Astrocyte (in vitro differentiated cells and primary cell): ENCODE measurements at places on chromosomes 16 and 17. TPM values are rescaled to one million over a fixed set of nuclear protein-coding genes. Genes with fewer than 3 reads are reported as not detected.

DNA sequence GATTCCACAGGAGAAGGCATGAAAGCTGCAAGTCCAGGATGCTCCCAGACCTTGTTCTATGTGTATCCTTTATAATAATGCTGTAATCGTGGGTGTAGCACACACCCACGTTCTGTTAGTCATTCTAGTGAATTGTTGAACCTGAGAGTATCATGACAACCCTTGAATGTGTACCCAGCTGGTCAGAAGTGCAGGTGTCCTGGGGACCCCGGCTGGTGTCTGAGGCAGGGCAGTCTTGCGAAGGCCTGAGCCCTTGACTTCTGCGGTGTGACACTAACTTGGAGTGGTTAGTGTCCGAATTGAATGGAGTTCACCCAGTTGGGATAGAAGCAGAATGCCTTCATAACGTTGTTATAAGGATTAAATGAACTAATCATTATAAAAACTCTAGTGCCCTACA is 218.0 kb upstream of the TNRC6C start:
- DNase-seq, result no peak
- H3K27ac ChIP-seq, result no peak overlapping the region
- no peak overlapping the region for H3K4me3 ChIP-seq
- no peaks in the 10 kb centered on the region for H3K4me1 ChIP-seq
- peaks cover 12% of the 10 kb centered on the region for H3K27me3 ChIP-seq

DNA sequence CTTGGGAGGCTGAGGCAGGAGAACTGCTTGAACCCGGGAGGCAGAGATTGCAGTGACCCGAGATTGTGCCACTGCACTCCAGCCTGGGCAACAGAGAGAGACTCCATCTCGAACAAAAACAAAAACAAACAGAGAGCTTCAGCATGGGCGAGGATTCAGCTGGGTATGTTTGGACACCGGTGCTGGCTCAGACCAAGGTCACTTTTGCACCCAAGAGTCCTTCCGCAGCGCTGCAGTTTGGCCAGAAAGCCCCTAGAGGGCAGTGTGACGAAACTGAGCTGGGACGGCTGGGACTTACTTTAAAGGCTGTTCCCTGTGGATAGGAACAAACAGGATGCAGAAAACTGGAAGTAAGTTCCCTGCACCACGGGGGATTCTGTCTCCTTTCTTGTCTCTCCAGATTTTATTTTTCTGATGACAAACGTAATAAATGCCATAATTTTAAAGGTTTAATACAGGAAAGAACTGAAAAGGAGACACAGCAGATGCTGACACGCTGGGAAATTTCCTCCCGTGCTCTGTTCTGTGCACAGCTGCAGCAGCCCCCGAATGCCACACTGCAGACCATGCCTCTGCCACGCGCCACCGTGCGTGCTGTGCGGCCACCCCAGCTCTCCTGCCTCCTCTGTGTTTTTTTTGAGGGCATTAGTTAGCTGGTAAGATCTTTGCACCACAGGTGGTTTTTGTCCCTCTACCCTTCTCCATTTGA is 25.2 kb upstream of the USP36 start:
- H3K4me1 ChIP-seq, result peaks cover 34% of the 10 kb centered on the region
- H3K4me3 ChIP-seq, result no peak overlapping the region
- peak; percentile 25 for DNase-seq
- no peaks in the 10 kb centered on the region for H3K27me3 ChIP-seq
- no peak overlapping the region for H3K27ac ChIP-seq

GRCh38 chr16:78098595-78099270 is 721 bp upstream of the WWOX start:
- no peak for DNase-seq
- H3K27me3 ChIP-seq, result peaks cover 3% of the 10 kb centered on the region

DNA sequence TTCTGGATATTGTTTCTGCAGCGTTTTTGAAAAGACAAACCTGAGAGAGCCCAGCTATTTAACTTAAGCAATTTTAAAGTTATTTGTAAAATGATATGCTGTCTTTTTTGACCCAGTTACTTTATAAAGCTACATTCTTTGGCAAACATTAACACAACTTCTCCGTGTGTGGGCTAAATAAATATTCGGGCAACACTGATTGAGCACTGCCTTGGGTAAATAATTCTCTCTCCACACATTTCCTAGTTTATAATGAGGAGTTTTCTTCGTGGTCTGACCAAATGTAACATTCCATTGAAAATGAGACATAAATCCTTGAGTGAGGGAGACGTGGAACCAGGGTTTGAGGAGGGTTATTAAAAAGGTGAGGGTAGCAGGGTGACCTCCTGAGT is 142.8 kb downstream of the WWOX start:
- H3K27me3 ChIP-seq, result no peaks in the 10 kb centered on the region
- DNase-seq, result no peak
- no peaks in the 10 kb centered on the region for H3K4me1 ChIP-seq

- no peak overlapping the region for H3K4me3 ChIP-seq
- no peak for DNase-seq
- peaks cover 2% of the 10 kb centered on the region for H3K27me3 ChIP-seq
Measured at GRCh38 chr16:85316321-85316919, 204.1 kb upstream of the CIBAR2 start.

GRCh38 chr17:38875477-38876075 is 5.7 kb downstream of the LASP1 start:
- H3K27ac ChIP-seq, result peak overlapping the region; percentile 1
- H3K36me3 ChIP-seq, result peaks cover 21% of the 10 kb centered on the region
- no peak overlapping the region for H3K4me3 ChIP-seq
- peaks cover 74% of the 10 kb centered on the region for H3K4me1 ChIP-seq
- no peak for DNase-seq
- H3K27me3 ChIP-seq, result no peaks in the 10 kb centered on the region

DNA sequence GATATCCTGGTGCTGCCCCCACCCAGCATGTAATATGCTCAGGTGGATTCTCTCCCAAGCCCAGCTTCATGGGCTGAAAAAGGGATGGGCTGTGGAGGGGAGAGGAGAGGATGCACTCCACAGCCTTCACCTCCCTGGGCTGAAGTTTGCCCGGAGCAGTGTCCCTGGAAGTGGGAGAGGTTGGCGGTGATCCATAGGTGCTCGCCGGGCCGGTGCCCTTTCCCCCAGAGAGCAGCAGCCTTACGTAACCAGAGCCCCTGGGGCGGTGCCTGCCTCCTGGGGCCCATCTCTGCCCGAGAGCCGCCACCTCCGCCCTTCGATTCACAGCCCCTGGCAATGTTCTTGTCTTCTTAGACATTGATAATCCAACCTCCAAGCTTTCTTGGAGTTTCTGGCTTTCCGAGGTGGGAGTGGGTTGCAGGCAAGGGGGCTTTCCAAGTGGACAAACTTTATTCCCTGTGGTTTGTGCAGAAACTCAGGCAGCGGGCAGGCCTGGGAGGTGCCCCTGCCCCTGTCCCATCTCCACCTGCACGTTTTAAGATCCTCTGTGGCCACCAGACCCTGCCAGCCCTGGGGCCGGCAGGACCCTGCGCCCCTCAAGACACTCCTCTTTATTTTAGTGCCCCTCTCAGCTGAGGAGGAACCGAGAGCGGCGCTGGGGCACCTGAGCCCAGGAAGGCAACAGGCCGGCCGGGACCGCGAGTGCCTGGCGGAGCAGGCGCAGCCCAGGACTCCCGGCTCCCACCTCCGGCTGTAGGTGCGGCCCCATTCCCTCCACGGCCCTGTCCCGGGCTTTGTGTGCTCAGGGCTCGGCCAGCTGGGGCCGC is 3.1 kb upstream of the WDR90 start:
- H3K27ac ChIP-seq, result no peak overlapping the region
- no peak for DNase-seq
- no peaks in the 10 kb centered on the region for H3K27me3 ChIP-seq
- H3K4me1 ChIP-seq, result peaks cover 17% of the 10 kb centered on the region
- no peak overlapping the region for H3K4me3 ChIP-seq

GRCh38 chr16:87821376-87822107 is 47.8 kb downstream of the SLC7A5 start:
- H3K27ac ChIP-seq, result no peak overlapping the region
- no peak for DNase-seq
- no peaks in the 10 kb centered on the region for H3K36me3 ChIP-seq
- peaks cover 5% of the 10 kb centered on the region for H3K27me3 ChIP-seq

DNA sequence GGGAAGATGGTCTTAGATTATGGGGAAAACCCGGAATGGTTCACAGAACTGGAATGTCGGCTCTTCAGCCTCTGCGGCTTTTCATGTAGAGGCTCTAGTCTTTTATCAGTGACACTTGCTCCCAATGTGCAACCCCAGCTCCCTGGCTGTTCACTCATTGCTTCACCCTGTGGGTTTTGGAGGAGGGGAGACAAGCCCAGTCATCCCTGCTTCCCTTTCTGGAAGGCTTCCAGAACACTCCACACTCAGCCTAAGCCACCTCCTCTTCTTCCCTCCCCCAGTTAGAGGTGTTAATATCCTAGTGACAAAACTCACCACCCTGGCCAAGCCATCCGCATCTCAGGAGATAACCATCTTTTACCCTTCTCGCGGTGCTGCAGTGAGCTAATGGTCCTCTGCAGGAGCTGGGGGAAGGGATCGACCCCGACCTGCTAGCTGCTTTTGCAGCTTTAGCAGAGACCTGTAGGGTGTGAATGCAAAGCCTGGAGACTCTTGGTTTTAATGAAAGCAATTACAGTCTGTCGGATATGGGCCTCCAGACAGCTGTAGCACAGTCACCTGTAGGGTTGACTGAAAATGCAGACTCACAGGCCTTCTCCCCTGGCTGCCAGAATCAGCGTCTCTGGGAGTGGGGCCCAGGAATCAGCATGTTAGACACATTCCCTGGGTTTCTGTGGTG is 24.3 kb upstream of the LASP1NB start:
- H3K4me1 ChIP-seq, result peaks cover 47% of the 10 kb centered on the region
- H3K27me3 ChIP-seq, result no peaks in the 10 kb centered on the region
- H3K27ac ChIP-seq, result peak overlapping the region; percentile 57
- no peak overlapping the region for H3K4me3 ChIP-seq

DNA sequence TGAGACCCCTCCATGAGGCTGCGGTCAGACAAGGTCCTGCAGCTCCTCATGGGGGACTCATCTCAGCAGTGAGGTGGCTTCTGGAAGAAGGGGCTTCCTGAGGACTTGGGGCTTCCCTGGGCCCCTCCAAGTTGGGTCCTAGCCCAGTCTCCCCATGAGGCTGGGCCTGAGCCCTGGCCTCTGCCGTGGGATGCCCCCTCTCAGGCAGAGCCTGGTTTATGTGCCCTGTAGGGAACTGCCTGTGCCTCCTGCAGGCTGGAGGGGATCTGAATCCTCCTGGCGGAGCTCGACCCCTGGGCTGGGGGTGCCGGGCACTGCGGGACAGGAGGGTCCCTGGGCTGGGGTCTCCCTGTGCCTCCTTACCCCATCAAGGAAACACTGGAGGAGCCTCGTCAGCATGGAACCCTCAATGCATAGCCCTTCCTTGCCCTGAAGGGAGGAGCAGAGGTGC is 45.8 kb downstream of the TNFRSF13B start:
- no peaks in the 10 kb centered on the region for H3K4me1 ChIP-seq
- no peaks in the 10 kb centered on the region for H3K36me3 ChIP-seq
- no peak overlapping the region for H3K4me3 ChIP-seq
- H3K27ac ChIP-seq, result no peak overlapping the region

GRCh38 chr17:78241277-78242023 is 10.0 kb downstream of the TMEM235 start:
- no peak overlapping the region for H3K27ac ChIP-seq
- H3K4me1 ChIP-seq, result no peaks in the 10 kb centered on the region
- H3K4me3 ChIP-seq, result no peak overlapping the region
- no peaks in the 10 kb centered on the region for H3K36me3 ChIP-seq
- no peaks in the 10 kb centered on the region for H3K27me3 ChIP-seq

DNA sequence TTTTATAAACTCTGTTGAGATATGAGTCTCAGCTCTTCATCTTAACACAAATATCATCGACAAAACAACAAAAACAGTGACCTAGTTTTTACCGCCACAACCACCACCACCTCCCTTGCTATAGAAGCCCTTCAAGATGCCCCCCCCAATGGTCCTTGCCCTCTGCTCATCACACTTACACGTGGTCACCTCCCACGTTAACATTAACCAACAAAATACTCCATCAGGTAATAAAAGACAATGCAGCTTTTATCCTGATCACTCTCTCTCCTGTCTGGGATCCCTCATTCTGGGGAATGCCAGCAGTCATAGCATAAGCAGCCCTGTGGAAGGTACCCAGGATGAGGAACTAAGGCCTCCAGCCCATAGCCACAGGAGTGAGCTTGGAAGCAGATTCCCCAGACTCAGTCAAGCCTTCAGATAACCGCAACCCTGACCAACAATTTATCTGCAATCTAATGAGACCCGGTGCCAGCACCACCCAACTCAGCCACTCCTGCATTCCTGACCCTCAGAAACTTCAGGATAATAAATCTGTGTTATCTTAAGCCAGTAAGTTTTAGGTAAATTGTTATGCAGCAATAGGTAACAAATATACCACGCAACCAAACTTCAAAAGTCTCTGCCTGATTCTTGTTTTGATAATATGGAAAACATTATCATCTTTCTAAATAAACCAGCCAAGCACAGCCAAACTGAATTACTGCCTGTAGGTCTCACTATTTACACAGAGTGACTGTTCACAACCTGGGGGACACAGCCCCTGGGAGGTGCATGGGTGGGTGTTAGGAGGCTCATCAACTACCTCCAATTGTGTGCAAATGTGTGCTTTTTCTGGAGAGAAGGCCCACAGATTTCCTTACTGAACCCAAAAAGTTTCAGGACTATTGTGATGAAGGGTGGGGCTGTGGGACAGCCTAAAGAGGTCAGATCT is 6.1 kb downstream of the PECAM1 start:
- DNase-seq, result peak; percentile 90
- H3K27ac ChIP-seq, result peak overlapping the region; percentile 15
- no peak overlapping the region for H3K4me3 ChIP-seq
- peaks cover 20% of the 10 kb centered on the region for H3K4me1 ChIP-seq
- peaks cover 12% of the 10 kb centered on the region for H3K27me3 ChIP-seq

DNA sequence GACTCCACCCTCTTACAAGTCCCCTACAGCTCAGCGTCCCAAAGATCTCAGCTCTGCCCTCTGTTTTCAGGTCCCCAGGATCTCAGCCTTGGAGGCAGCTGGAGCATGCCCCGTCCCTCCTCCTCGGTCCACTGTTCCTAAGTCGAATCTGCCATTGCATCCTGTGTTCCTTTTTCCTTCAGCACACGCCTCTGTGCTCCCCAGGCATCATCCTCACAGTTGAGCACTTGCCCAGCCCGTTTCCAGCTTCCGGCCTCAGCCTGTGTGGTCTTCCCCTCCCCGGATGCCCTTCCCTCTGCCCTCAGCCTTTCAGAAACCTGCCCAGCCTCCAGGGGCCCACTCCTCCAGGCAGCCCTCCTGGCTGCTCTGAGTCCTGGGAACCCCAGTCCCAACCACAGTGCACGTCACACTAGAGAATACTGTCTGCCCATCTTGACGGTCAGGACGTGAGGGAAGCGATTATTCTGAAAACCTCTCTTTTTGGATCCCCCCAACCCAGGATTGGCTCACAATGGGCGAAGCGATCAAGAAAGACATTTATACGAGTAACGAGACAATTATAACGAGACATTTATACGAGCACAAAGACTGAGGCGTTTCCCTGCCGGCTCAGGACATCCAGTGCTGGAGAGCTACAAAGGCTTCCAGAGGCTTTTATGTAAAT is 41.4 kb downstream of the RPH3AL start:
- H3K4me3 ChIP-seq, result no peak overlapping the region
- H3K36me3 ChIP-seq, result no peaks in the 10 kb centered on the region
- no peaks in the 10 kb centered on the region for H3K4me1 ChIP-seq
- H3K27ac ChIP-seq, result no peak overlapping the region

- H3K36me3 ChIP-seq, result peaks cover 32% of the 10 kb centered on the region
- no peaks in the 10 kb centered on the region for H3K4me1 ChIP-seq
- H3K27me3 ChIP-seq, result no peaks in the 10 kb centered on the region
- DNase-seq, result no peak
- H3K4me3 ChIP-seq, result no peak overlapping the region
- no peak overlapping the region for H3K27ac ChIP-seq
Measured at GRCh38 chr16:84661418-84662060, 13.2 kb downstream of the KLHL36 start.

The CX3CL1 gene
- total RNA-seq, result 9.6 and 12.1 TPM in 2 replicates

The CTRB1 gene
- not detected in 2 replicates for total RNA-seq

The ASPHD1 gene
- total RNA-seq, result 43.3 and 44.8 TPM in 2 replicates

The EFCAB5 gene
- 1.00 and 1.5 TPM in 2 replicates for total RNA-seq

The ITGAD gene
- not detected in 2 replicates for total RNA-seq
